Stimulated activated CD8-positive, alpha-beta memory T cell treated with anti-CD3 and anti-CD28 coated beads, Interleukin-4, amount 100 ng/mL, for 24 hours (primary cell): ENCODE measurements at places on chromosomes 12 and 14.

- DNase-seq: no peak
These were observed at the start of gene MYF5 for GRCh38 chr12:80716696-80717469. Gene MYF5, plus strand, starts transcription at chr12:80716912. Its CDS starts 152 bp downstream, at chr12:80717064.

- peak; percentile 19 for DNase-seq
These were observed 13.2 kb upstream of the ARF6 start for GRCh38 chr14:49879646-49880204.

GRCh38 chr14:89486505-89486904 lies 69.5 kb upstream of the FOXN3 start:
- DNase-seq: no peak

- DNase-seq: no peak
These were observed 547 bp upstream of the PYGL start for GRCh38 chr14:50944647-50945413.

DNA sequence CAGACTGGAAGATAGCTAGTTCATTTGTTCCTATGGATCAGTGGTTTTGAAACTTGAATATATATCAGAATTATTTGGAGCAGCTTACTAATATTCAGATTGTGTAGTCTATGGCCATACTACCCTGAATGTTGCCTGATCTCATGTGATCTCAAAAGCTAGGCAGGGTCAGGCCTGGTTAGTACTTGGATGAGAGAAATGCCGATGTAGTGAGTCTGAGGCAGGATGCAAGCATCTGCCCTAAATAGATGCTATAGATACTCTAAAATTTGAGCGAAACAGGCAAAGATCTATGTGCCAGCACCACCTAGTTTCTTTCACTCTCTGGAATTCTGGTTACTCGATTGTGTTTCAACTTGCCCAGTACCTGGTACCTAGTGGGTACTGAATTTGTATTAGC lies 40.9 kb downstream of the FRMD6 start:
- DNase-seq: no peak

- no peak for DNase-seq
These were observed 146.9 kb downstream of the ESR2 start for GRCh38 chr14:64147126-64147790.

DNA sequence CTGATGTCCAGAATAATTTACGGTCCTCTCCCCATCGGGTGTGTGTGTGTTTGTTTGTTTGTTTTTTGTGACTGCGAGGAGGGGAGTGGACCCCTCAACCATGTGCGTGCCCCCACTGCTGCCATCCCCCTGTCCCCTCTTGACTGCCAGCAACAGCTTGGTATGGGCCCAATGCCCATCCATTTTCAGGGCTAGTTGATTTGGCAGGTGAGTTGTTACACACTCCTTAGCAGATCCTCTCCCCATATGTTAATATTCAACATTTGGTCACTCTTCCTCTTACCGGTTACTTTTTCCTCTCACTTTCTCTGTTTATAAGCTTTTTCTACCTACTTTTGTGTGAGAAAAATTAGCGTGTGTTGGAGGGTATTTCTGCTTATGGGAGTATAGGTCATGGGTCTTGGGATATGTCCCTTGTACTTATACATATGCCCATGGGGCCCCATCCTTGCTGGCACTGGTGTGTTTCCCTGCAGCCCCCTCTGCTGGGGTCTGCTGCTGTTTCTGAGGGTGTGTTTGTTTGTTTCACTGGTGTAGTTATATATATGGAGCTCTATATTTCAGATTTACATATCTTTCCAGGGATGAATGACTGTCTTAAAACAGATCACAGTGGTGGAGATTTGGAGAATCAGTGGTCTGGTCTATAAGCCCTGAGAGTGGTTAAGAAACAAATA lies 33.8 kb downstream of the ZFHX2 start:
- no peak for DNase-seq

GRCh38 chr12:12528361-12529270 lies 34.0 kb downstream of the DUSP16 start:
- no peak for DNase-seq

DNA sequence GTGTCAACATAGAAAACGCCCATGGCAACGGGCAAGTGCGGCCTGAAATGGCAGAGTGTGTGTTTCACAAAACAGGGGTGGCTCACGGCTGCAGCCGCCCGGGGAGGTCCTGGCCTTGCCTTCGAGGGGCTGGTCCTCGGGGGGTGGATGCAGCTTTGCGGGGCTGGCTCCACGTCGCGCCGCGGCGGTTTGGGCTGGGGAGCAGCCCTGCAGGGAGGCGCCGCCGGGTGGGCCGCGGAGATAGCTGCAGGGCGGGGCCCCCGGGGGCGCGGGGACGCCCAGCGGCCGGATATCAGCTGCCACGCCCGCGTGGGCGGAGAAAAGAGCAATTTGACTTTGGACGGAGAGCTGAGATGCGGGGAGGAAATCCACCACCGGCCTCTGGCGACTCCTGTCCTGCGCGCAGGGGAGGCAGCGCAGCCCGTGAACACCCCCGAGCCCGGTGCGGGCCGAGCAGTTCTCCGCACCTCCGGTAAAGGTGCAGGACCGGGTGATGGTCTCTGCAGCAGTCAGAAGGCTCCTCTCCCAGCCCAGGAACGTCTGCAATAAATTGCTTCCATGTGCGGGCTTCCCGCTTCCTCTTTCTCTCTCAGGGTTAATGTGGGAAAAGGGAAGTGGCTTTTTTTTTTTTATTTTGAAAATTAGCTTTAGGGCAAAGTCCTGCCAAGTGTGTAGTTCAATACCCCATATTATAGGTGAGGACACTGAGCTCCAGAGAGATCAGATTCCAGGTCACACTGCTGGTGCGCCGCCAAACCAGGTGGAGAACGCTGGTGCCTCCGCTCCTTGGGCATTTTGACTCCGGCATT lies 110.5 kb downstream of the ARF6 start:
- peak; percentile 71 for DNase-seq

- DNase-seq: no peak
These were observed 84.4 kb downstream of the GALC start for GRCh38 chr14:87908550-87908949.

- no peak for DNase-seq
These were observed 60.8 kb upstream of the HSPB8 start for GRCh38 chr12:119117936-119118335.

GRCh38 chr14:93821051-93821450 lies 32.8 kb upstream of the PRIMA1 start:
- DNase-seq: no peak

DNA sequence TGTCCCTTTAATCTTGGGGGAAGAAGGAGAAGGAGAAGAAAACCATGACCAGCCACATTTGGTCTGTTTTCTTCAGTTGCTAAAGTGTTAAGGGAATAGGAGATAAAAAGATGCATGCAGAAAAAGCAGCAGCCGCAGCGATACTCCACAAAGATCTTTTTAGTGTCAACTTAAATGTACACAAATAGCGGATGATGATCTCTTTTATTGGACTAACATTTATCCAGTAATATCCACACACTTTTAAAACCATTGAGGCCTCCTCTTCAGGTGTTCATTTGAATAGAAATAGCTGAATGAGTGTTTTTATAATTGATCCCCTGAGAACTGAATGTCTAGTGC lies 83.5 kb downstream of the PAPOLA start:
- no peak for DNase-seq

DNA sequence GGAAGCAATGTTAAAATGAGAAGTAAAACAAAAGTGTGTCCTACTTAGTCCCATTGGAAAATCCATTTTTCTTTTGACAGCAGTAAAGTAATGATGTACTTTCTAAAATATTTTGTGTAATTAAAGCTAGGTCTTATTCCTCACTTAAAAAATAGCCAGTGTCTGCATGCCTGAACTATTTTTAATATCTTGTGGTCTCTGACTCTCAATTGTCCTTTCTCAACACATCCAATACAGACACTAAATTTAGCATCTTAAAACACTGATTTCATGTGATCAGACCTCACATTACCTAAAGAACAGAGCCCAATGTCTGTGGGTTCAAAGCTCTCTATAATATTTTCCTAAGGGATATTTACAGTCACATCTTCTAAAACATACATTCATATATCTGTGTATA lies 108.0 kb downstream of the DERA start:
- DNase-seq: no peak

GRCh38 chr14:78836777-78837176 lies 666.6 kb downstream of the NRXN3 start:
- no peak for DNase-seq

DNA sequence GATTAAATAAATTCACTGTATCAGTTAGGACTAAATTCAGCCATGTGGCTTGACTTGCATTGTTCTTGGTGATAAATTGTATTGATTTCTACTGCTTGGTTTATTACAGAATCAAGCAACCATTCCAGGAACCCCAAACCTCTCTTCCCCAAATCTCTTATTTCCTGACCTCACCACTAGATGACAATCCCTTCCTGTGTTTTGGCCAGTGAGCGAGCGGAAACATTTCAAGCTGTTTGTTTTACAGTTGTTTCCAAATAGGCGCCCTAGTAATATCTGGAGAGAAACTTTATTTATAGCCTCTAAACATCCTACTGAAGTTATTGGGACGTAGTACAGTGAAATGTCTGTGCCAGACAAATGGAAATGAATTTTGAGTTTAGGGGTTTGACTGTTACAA lies 161.1 kb downstream of the SNAPC1 start:
- DNase-seq: no peak

DNA sequence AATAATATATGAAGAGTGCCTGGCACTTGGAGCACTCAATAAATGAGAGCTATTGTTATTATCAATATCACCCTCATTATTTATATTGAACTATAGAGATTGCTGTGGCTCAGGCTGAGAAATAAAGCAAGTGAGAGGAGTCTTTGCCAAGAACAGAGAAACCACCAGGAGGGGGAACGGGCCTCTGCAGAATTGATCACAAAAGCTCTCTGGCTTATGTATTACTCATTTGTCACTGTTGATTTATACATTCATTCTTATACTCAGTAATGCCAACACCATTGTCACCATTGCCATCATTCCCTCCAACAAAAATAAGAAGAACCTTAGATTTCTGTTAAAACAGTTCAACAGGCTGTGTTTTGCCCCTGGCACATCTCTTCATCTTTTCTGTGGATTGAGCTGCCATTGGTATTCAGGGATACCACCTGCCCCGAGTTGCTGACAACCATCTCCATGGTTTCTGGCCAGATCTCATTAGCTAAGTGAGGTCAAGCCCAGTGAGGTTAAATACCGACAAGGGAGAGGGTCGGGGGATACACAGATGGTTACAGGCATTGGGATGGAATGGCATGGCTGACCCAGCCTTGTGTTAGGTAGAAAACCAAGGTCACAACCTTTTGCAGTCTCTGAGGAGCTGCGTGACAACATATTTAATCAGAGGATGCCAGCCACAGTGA lies 21.8 kb upstream of the PCNX1 start:
- DNase-seq: no peak
